ENCODE measurements at places on chromosomes 3 and 15.

DNA sequence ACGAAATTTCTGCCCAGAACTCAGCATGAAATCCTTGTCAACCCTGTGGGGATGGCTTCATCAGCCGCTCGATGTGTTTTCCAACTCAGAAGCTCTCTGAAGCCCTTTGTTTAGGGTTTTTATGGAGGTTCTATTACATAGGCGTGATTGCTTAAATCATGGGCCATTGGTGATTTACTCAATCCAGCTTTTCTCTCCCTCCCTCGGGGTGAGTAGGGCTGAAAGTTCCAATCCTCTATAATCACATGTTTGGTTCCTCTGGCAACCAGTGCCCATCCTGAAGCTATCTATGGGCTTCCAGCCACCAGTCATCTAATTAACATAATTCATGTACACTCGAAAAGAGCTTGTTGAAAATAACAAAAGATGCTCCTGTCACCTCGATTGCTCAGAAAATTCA is 51.6 kb downstream of the GATM start:
- no peak for DNase-seq

GRCh38 chr3:152778022-152778421 is 56.9 kb upstream of the P2RY1 start:
- no peak for DNase-seq

DNA sequence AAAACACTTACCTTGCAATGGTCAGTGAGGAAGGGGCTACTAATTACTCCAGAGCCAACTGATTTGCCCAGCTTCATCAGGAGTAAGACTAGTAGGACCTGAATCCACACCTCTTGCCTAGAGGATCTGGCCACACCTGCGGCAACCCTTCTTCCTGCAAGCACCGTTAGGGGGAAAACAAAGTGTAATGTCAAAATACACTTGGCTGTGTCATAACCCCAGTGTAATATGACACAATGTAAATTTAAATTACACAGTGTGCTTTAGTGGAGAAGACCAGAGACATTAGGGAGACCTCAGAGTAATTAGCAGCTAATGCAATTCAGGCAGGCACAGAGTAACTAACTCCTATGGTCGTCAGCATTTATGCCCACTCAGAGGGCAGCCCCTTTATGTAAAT is 308.5 kb upstream of the ARRDC4 start:
- no peak for DNase-seq

DNA sequence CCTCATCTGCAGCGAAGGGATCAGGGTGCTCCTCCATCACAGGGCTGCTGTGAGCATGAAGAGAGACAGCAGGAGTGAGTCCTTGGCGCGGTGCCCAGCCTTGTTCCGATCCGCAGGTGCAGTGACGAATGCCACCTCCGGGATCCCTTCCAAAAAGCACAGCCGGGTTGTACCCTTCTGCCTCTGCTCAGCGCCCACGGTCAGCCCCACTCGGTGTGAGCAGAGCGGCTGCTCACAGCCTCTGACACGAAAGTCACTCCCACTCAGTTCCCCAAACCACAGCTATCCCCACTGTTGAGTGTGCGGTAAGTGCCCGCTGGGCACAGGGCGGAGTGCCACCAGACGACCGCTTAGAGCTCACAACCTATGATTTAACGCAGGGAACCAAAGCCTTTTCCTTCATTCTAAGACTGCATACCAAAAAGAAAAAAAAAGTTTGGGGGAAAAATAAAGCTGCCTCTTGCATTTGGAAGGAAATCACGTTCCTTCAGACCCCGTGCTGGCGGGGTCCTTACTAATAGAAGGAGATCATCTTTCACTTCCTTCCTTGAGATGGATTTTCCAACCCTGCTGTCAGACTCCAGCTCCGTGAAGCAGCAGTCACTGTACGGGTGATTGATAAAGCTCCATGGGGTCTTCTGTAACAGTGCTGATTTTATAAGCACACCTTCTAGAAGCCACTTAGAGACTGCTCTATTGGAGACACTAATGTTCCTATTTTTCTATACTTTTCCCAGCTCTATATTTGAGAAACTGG is 34.7 kb upstream of the TUBGCP5 start:
- no peak for DNase-seq

DNA sequence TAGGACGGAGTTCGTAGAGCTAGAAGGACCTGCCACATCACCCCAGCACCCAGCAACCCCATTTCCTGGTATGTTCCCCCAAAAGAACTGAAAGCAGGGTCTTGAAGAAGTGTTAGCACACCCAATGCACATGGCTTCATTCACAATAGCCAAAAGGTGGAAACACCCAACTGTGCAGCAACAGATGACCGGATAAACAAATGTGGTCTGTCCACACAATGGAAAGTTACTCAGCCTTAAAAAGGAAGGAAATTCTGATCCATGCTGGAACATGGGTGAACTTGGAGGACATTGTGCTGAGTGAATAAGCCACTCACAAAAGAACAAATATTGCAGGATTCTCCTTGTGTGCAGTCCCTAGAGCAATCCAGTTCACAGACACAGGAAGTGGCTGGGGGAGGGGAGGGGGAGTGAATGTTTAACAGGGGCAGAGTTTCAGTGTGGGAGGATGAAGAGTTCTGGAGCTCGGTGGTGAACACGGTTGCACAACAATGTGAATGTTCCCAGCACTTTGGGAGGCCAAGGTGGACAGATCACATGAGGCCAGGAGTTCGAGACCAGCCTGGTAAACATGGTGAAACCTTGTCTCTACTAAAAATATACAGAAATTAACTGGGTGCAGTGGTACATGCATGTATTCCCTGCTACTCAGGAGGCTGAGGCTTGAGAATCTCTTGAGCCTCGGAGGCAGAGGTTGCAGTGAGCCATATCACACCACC is 157.5 kb downstream of the NUP210 start:
- no peak for DNase-seq

- DNase-seq = no peak
Measured at GRCh38 chr3:192130534-192131132, 596.7 kb downstream of the FGF12 start.

GRCh38 chr3:56302417-56302816 is 165.8 kb downstream of the ERC2 start:
- DNase-seq = no peak

DNA sequence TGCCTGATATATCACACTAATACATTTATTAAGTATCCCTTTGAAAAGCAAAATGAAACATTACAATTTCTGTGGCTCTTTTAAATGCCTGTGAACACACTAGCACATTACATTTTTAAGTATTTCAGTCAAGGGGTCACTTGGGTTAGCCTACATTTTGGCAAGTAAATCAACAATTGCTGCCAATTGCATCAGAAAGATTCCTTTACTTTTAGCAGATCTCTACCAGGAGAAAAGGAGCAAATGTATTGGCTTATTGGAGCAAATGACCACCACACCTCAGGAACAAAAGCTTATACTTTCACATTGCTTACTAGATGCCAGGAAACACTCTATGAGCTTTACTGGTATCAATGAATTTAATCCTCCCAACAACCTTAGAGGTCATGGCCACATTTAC is 947.1 kb downstream of the FHIT start:
- no peak for DNase-seq

GRCh38 chr3:22977042-22977441 is 226.1 kb upstream of the UBE2E2 start:
- no peak for DNase-seq

- DNase-seq = no peak
Measured at GRCh38 chr3:8298021-8298954, 203.3 kb upstream of the LMCD1 start.

DNA sequence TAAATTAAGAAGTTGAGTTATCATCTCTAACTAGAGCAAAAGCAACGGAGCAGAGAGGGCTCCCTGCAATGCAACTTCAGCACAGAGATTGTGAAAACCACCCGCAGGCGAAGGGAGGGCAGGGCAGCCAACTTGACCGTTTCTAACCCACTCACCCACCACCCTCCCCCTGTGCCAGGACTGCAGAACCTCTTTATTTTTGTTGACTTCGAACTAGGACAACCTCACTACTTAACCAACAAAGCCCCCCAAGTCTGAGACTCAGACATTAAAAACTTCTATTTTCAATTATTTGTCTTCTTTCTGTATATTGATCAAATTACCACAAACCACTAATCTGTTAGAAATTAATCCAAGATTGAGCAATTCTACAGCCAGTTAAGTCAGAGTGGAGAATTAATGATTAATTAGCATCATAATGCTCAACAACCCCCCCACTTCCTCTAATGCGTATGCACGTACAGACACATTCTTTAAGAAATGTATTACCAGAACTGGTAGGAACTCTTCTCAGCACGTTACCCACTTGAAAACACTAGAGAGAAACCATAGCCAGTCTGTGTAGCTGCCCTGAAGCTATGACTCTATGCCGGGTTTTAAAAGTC is 2.0 kb downstream of the MGLL start:
- DNase-seq = no peak

GRCh38 chr15:85707519-85708338 is 87.0 kb downstream of the KLHL25 start:
- no peak for DNase-seq

DNA sequence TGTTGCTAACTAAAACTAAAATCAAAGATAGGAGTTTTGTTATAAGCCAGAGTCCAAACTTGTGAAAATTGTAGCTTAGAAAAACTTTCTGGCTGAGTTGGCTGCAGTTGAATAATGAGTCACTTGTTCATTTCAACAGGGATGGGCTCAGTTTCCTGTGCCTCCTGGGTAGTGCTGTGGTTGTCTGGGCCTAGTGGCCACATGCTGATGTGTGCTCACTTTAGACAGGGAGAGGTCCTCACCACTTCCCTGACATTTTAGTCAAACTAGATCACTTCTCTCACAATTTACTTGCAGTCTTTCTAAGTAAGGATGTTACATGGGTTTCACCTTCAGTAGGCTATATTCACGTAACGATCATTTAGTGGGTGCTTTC is 6.3 kb upstream of the UBE2Q2 start:
- DNase-seq = no peak

All from nucleus accumbens (tissue), 56 donors.